Right atrium auricular region (tissue), 2 donors: ENCODE measurements at places on chromosomes 7 and 10. TPM values are rescaled to one million over a fixed set of nuclear protein-coding genes. Genes with fewer than 3 reads are reported as not detected.

ACHE gene
- total RNA-seq: 5.4 TPM

CEP55 gene
- total RNA-seq: 1.8 TPM

GRCh38 chr7:26454180-26454579, 162.5 kb downstream of the SNX10 start:
- DNase-seq: no peak

- DNase-seq: no peak
Measured at GRCh38 chr10:120987359-120987758, 136.2 kb downstream of the WDR11 start.

DNA sequence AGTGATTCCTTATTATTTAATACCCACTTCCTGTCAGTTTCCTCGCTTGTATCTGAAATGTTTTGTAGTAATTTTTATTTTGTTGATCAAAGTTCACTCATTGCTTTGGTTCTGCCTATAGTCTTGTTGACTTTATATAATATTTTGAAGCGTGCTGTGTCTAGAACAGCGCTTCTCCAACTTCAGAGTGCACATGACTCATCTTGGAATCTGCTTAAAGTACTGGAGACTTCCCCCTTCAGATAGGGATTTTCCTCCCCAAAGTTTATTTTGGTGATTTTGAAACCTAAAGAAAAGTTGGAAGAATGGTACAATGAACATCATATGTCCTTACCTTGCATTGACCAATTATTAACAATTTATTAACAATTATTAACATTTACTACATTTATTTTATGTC, 5.8 kb downstream of the COMTD1 start:
- no peak for DNase-seq

ARMC10 gene
- total RNA-seq: 11.6 TPM
